ENCODE measurements at places on chromosomes 6 and 20. TPM values are rescaled to one million over a fixed set of nuclear protein-coding genes. Genes with fewer than 3 reads are reported as not detected.

CLPSL1 gene
- not detected for total RNA-seq

BIRC7 gene
- not detected for total RNA-seq

ZSCAN23 gene
- total RNA-seq: 0.53 TPM

ZC2HC1B gene
- total RNA-seq: not detected

MRAP2 gene
- total RNA-seq: not detected

FRK gene
- total RNA-seq: 0.18 TPM

GPX5 gene
- total RNA-seq: not detected

SULF2 gene
- 22.7 TPM for total RNA-seq

RIN2 gene
- 35.7 TPM for total RNA-seq

SLC35F1 gene
- total RNA-seq: not detected

MUCL3 gene
- total RNA-seq: not detected

C6orf141 gene
- total RNA-seq: 7.5 TPM

CRISP2 gene
- not detected for total RNA-seq

ULBP1 gene
- total RNA-seq: 4.3 TPM

OOEP gene
- not detected for total RNA-seq

HMGCLL1 gene
- not detected for total RNA-seq

APOM gene
- 1.4 TPM for total RNA-seq

SCRT2 gene
- not detected for total RNA-seq

KCNQ5 gene
- total RNA-seq: 0.53 TPM

IYD gene
- total RNA-seq: not detected

FAM209B gene
- total RNA-seq: not detected

PTCRA gene
- not detected for total RNA-seq

OR2B2 gene
- not detected for total RNA-seq

LGSN gene
- not detected for total RNA-seq

EPPIN gene
- total RNA-seq: not detected

MOG gene
- not detected for total RNA-seq

RAB32 gene
- total RNA-seq: 161 TPM

OPRM1 gene
- not detected for total RNA-seq

GPR6 gene
- not detected for total RNA-seq

RRAGD gene
- total RNA-seq: not detected

DDX43 gene
- total RNA-seq: 0.58 TPM

HUS1B gene
- not detected for total RNA-seq

DYNLT1 gene
- 178 TPM for total RNA-seq

RIPPLY2 gene
- total RNA-seq: not detected

GATA5 gene
- total RNA-seq: not detected

TFAP2C gene
- total RNA-seq: 8.0 TPM

MMP24 gene
- 0.86 TPM for total RNA-seq

PLN gene
- 0.58 TPM for total RNA-seq

POM121L2 gene
- total RNA-seq: not detected

YWHAB gene
- total RNA-seq: 122 TPM

CYP39A1 gene
- 0.58 TPM for total RNA-seq

ARFGEF2 gene
- total RNA-seq: 24.3 TPM

CNBD2 gene
- 2.0 TPM for total RNA-seq

DEFB132 gene
- not detected for total RNA-seq

RSPH4A gene
- total RNA-seq: under 0.01 TPM

UST gene
- total RNA-seq: 8.5 TPM

SLC35A1 gene
- 15.1 TPM for total RNA-seq

XPO5 gene
- total RNA-seq: 18.5 TPM

CLPSL2 gene
- not detected for total RNA-seq

NHSL1 gene
- total RNA-seq: 0.89 TPM

DLL1 gene
- total RNA-seq: under 0.01 TPM

RNF8 gene
- 23.7 TPM for total RNA-seq

SLA2 gene
- total RNA-seq: not detected

CST8 gene
- not detected for total RNA-seq
